ENCODE measurements at places on chromosomes 6 and 20.
A peak's percentile ranks its signal among the peaks of the same experiment; 100 is the strongest.

- DNase-seq = peak; percentile 79
These were observed 93.6 kb upstream of the ADGRF1 start for GRCh38 chr6:47135772-47136171.

- no peak for DNase-seq
These were observed at the start of gene WFDC5 for GRCh38 chr20:45114465-45115385. TSS of gene WFDC5 (minus strand) at chr20:45115174. CDS start at chr20:45115083, 91 bp downstream.

DNA sequence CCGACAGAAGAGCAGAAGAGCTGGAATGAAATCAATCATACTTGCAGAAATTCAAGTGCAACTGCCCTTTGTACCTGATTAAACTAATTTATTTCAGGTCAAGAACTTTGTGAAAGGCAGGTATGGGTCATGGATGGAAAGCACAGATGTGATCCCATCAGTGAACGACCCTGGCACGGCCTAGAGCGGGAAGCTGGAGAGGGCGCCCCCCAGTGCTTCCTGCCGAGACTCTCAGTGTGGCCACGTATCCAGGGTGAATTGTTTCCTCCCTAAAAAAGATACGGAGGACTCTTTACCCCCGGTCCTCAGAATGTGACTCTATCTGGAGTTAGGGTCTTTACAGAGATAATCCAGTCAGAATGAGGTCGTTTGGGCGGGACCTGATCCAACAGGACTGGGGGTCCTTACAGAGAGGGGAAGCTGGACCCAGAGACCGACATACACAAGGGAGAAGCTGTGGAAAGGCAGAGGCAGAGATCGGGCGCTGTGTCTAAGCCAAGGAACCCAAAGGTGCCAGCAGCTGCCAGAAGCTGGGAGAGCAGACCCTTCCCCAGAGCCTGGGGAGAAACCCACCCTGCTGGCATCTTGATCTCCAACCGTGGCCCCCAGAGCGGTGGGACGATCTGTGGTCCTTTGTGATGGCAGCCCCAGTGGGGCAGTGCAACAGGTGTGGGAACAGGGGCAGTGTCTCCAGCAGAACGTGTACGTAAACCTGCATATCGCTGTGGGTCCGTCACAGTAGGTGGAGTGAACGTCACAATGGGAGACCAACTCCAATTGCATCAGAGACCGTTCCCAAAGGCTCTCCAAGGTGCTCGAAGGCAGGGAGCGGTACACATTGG, 91.9 kb downstream of the TAF4 start:
- no peak for DNase-seq

- no peak for DNase-seq
These were observed 30.2 kb upstream of the FRMD1 start for GRCh38 chr6:168109171-168109570.

- peak; percentile 16 for DNase-seq
These were observed 46.7 kb downstream of the GJA1 start for GRCh38 chr6:121482004-121482693.

All from SW480 (cell line).